Mesangial cell (primary cell): ENCODE measurements at places on chromosomes 6 and 20. TPM values are rescaled to one million over a fixed set of nuclear protein-coding genes. Genes with fewer than 3 reads are reported as not detected.

Gene HUS1B
- total RNA-seq = 0.16 and 0.76 TPM in 2 replicates

Gene TPX2
- 8.1 and 134 TPM in 2 replicates for total RNA-seq

Gene OPRM1
- total RNA-seq = not detected in 2 replicates

Gene PLN
- 0.13 and 0.16 TPM in 2 replicates for total RNA-seq

Gene SS18L1
- 11.7 and 18.9 TPM in 2 replicates for total RNA-seq

Gene OR2J3
- not detected in 2 replicates for total RNA-seq

Gene EPB41L1
- total RNA-seq = 13.0 and 42.7 TPM in 2 replicates
